Renal pelvis (tissue), 12 donors: ENCODE measurements at places on chromosomes 16 and 17.

- DNase-seq = no peak
These were observed 1.3 kb downstream of the SAMD14 start for GRCh38 chr17:50128441-50129352.

GRCh38 chr16:5374184-5374583 lies 276.6 kb upstream of the EEF2KMT start:
- no peak for DNase-seq

GRCh38 chr16:13940397-13940933 lies 20.5 kb downstream of the ERCC4 start:
- no peak for DNase-seq

DNA sequence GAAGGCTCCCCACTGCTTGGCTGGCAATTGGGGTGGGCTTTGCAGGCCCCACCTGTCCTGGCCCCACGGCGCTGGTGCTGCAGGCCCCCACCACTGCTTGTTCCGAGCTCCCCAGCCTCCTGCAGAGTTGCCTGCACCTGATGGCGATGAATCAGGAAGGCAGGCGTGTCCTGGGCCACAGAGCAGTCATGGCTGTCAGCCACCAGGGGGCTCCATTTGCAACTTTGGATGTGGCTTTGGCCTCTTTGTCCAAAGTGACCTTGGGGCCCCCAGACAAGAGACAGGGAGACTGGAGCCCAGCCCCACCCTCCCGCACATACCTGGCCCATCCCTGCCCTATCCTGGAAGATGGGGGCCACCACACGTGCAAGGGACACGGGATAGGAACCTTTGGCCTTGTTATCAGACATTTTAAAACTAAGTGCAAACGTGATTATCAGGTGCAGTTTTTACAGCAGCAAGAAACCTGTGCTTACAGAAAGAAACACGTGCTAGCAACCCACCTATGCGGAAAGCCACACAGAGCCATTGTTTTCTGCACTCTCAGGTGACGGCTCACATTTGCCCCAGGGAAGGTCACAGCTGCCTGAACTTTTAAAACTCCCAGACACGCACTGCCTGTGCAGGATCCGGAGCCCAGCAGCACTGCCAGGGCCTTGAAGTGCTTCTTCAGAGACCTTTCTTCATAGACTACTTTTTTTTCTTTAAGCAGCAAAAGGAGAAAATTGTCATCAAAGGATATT lies at the start of gene DNASE1:
Gene DNASE1 (plus strand): TSS at position 443 of the 743 bp plus-strand sequence. CDS start 683 bp downstream, outside the sequence.
- no peak for DNase-seq

DNA sequence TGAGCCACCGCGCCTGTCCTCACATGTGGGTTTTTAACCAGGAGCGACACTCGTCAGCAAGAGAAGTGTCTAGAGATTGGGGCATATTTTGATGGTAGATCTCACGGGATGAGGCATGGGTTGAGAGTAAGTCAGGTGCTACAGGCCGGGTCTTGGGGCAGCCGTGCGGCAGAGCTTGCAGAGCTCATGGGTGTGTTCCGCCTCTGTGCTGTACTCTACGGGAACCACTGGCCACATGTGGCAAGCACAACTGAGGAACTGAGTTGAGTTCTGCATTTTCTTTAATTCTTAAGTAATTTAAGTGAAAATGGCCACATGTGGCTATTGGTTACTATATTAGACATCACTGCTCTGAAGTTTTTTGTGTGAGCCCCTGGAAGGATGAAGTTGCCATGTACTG lies 9.6 kb downstream of the CLUAP1 start:
- no peak for DNase-seq

DNA sequence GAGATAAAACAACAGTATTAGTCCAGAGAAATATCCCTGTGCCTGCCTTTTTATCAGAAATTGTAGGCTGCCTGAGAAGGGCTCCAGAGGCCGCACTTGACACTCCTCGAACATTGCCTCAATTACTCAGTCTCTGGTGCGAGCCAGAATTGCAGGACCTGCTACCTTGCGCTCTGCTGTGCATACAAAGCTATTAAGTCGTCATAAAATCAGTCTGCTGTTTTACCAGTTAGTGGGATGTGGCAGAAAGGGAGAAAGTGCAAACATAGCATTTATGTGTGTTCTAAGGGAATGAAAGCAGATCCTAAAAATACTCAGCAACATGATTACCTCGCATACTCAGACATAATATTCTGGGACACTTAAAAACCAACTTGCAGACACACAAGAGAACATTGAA lies 70.6 kb downstream of the TMC6 start:
- DNase-seq = no peak

GRCh38 chr16:16075488-16076422 lies 126.3 kb downstream of the ABCC1 start:
- DNase-seq = no peak

DNA sequence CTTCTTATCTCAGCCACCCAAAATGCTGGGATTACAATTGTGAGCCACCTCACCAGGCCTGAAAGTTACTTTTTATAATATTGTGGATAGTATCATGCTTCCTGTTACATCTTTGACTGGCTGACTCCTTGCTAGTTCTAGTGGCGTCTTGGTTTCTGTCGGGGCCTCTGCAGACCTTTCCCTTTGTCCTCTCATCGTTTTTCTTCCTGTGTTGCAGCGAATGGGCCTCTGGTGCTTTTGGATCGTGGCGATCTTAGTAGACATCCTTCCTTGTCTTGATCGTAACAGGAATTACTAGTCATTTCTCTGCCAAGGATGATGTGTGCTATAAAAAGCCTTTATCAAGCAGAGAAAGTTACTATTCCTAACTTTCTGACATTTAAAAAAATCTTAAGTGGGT lies 20.8 kb downstream of the ASPSCR1 start:
- no peak for DNase-seq

DNA sequence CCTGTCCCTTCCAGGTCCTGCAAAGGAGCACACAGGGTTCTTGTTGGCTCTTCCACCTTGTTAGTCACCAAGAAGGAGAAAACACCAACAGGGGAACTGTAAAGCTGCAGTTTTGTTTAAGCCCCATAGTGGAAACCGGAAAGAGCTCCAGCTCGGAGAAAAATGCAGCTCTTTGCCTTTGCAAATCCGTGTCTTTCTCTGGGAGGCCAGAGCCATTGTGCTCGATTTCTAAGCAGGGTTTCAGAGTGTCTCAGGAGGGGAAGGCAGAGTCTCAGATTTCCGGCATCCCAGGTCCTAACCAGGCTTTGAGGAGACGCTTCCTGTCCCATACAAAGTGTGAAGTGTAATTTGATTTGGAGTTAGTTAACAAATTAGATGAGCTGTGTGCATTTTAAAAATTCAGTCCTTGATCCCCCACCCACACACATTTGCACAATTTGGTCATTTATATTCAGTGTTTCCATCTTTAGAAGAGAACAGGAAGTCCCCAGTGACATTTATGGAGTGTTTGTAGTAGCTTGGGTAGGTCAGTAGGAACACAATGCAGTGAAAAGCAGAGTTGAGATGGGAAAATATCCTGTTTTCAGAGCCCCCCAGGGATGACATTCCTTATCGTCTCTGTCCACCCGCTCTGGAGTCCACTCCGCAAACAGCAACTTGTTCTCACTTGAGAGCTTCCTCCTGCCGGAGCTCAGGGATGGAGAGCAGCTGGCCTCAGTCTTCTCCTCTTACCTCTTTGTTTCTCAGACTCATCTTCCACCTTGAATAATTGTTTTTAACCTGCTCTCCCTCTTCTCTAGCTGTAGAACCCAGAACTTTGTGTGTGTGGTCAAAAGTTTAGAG lies 331.9 kb downstream of the SEC14L1 start:
- no peak for DNase-seq

- peak; percentile 45 for DNase-seq
These were observed 685 bp upstream of the MPG start for GRCh38 chr16:77273-77806.

- no peak for DNase-seq
These were observed 18.5 kb upstream of the TOB1 start for GRCh38 chr17:50884439-50885311.

- no peak for DNase-seq
These were observed 38.1 kb downstream of the SREBF1 start for GRCh38 chr17:17798573-17799255.

- no peak for DNase-seq
These were observed 510.9 kb downstream of the KCNJ18 start for GRCh38 chr17:22203208-22203715.

DNA sequence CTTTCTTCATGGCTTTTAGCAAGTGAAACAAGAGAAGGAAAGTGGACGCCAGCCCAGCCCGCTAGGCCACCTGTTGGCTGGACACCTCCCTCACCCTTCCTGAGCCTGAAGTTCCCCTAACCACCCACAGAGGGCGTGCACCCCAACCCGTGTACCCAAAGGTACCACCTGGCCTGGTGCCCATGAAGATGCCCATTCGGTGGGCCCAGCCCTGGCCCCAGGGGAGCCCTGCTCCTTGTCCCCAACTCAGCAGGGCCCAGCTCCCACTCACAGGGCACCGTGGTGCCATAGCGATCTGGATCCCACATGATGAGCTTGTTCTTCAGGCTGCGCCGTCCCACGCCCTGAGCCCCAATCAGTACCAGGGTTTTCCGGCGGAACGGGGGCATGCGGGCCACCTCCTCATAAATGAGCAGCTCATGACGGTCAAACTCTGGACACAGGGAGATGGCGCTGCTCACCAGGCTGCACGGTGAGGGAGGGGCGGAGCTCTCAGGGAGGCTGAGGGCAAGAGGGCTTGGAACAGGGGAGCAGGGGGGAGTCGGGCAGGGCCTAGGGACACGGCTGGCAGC lies 26.8 kb downstream of the MPP2 start:
- DNase-seq = peak; percentile 72

DNA sequence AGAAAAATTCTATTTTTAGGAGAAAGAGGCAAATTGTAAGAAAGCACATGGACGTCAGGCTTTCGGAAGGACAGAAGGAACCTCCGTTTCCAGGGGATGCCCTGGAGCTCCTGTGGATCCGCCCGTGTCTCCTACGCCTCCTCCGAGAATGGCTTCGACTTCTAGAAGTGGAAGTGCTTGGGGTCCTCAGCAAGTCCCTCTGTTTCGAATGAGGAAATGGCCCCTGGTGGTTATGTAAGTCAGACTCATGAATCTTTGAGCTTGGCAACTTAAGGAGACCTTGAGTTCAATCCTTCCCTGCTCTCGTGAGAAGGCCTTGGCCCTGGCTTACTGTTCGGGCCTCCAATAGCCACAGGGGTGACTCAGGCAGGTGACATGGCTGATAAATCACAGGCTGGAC lies 38.9 kb downstream of the COX4I1 start:
- DNase-seq = no peak

DNA sequence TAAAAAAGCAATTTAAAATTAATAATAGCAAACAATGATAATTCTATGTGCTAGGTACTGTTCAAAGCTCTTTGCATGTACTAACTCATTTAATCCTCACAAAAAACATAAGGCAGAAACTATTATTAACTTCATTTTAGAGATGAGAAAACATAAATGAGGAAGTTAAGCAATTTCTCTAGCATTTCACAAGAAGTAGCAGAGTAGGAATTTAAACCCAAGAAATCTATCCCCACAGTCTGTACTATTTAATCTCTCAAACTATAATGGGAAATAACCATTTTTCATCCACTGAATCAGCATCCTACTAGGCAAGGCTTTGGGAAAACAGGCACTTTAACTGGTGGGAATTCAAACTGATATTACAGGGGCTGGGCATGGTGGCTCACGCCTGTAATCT lies 42.2 kb upstream of the INTS2 start:
- no peak for DNase-seq

DNA sequence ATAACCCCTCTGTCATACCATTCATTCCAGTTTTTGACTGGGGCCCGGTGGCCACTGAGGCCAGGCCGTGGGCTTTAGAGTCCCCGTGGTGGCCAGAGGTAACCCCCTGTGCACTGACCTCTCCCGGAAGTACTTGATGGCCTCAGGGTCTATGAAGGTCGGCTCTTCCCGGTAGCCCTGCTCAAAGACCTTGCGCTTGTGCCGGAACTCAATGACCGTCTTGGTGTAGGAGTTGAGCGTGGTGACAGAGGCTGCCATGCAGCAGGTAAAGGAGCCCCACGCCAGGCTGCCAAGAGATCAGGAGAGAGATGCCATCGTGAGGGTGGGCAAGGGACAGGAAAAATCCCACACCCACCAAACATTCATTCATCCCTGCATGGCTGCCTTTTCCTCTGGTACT lies 234.8 kb downstream of the GSG1L start:
- DNase-seq = no peak

DNA sequence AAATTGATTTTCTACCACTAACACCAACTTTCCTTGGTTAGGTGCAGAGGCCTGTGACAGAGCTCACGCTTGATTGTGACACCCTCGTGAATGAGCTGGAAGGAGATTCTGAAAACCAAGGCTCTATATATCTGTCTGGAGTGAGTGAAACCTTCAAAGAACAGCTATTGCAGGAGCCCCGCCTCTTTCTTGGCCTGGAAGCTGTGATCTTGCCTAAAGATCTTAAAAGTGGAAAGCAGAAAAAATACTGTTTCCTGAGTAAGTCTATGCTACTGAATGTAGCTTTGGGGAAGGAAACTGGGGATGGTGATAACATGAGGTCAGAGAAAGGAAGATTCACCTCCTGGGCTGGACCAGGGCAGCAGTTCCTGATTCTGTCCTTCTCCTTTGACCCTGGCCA lies 38.3 kb downstream of the REXO5 start:
- no peak for DNase-seq

GRCh38 chr16:49725651-49726050 lies 130.3 kb downstream of the ZNF423 start:
- no peak for DNase-seq

DNA sequence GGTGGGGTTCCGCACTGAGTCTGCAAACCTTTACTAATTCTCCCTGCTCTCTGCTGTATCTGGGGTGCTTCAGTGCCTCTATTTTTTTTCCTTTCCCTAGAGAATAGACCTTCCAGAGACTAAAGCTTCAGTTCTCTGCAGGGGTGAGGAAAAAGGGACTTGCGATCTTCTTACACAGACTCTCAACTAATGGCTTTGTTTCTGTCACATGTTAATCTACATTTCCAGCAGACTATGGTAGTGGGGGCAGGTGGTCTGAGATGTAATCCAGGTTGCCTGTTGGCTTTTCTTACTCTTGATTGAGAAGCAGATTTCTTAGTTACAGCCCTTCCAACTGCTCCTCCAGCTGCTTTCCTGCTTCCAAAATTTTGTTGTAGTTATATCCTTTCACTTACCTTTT lies 229.0 kb upstream of the NLRP1 start:
- DNase-seq = no peak

DNA sequence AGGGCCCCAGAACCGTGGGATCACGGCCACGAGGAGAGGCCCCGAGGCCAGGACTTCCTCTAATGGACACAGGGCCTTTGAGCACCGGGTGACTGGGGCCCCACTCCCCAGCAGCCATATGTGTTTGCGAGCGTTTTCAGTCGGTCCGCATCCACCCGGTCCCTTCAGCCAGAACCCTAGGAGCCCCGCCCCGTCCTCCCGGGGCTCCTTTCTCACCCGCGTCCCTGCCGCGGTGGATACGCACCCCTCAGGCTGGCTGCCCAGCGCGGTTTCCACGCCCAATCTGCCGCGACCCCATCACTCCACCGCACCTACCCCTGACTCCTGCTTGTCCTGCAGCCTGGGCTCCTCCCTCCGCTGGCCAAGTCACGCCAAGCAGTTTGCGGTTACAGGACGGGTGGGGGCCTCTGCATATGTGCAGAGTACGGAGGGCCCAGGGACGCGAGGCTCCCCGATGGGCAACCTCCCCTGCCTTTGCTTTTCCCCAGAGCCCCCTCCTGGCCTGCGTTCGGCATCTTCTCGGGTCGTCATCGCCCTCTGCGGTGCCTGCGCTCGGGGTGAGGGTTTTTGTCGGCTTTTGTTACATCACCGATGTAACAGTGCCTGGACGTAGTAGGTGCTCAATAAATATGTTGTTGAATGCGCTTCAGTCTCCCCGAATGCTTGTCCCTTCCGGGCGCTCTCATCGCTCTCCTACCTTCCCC lies 1.0 kb upstream of the TTYH2 start:
- no peak for DNase-seq

GRCh38 chr16:67883146-67883871 lies 1.4 kb upstream of the NRN1L start:
- no peak for DNase-seq
